T follicular helper cell (primary cell): ENCODE measurements at places on chromosomes 4 and X.

DNA sequence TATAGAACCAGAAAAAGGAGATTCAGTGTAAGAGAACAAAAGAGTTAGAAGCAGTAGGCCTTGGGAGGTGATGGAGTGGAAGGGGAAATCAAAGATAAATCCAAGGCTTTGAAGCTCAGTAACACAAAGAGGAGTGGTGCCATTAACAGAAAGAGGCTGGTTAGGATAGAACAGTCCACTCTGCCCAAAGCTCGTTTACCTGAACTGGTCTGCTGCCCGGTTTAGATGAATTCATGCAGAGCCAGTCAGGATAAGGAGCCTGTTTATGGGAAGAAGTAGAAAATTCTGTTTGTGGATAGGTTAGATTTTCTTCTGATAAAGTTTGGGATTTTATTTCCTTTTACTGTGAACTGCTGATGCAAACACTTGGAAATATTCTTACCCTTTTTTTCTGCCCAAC, 80.6 kb downstream of the HMGB2 start:
- no peak for DNase-seq

- DNase-seq: no peak
Observed at GRCh38 chr4:77367638-77368037, 210.6 kb downstream of the CCNG2 start.

- DNase-seq: no peak
Observed at GRCh38 chrX:18894156-18894555, 89.8 kb downstream of the PHKA2 start.

DNA sequence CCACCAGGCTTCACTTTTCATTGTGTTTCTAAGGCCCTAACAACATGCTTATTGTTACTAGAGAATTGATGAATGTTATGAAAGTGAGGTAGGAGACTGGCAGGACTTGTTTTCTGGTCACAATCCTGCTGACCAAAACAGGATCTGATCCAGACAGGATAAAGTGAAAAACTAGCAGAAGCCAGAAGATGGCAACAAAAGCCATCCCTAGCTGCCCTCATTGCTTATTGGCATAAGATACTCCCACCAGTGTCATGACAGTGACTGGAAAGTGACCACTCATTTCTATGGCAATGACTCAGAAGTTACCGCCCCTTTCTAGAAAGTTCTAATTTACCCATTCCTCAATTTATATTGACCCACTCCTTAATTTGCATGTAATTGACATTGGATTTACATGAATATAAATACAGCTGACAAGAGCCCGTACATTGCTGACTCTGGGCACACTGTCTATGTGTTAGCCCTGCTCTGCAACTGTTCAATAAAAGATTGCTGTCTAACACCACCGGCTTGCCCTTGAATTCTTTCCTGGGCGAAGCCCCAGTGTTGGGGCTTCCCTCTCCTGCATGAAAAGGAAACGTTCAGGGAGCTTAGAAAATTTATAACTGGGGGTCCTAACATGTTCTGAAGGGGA, 30.0 kb upstream of the FGG start:
- no peak for DNase-seq

- DNase-seq: no peak
Observed at GRCh38 chr4:21869978-21870745, 78.4 kb downstream of the KCNIP4 start.

DNA sequence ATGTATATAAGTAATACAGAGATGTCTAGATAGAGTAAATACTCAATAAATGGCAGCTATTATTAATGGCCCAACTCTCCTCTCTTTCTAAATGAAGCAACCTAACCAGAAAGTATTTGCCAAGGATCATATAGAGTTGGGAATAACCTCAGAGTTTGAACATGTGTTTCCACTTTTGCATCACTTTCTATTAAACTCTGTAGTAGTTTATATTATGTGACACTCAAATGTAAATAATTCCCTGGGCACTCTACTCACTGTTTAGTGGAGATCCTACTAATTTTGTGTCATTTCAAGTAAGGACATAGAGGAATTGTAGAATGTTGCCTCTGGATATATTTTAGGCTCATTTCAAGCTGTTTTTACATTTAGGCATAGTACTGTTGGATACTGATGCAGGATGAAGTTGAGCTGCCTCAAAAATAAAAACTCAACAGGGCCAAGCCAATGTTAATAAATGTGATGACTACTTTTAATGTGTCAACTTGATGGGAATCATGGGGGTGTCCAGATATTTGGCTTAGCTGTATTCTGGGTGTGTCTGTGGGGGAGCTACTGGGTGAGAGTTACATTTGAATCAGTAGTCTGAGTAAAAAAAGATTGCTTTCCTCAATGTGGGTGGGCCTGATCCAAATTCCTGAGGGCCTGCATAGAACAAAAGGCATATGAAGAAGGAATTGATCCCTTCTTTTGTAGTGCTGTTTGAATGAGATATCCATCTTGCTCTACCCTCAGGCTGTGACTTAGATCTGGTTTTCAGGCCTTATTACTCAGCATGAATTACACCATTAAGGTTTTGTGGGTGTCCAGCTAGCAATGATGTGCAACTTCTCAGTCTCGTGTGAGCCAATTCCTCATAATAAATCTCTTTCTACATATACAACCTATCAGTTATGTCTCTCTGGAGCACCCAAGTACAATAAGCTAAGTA, 1368.2 kb downstream of the STIM2 start:
- DNase-seq: no peak

DNA sequence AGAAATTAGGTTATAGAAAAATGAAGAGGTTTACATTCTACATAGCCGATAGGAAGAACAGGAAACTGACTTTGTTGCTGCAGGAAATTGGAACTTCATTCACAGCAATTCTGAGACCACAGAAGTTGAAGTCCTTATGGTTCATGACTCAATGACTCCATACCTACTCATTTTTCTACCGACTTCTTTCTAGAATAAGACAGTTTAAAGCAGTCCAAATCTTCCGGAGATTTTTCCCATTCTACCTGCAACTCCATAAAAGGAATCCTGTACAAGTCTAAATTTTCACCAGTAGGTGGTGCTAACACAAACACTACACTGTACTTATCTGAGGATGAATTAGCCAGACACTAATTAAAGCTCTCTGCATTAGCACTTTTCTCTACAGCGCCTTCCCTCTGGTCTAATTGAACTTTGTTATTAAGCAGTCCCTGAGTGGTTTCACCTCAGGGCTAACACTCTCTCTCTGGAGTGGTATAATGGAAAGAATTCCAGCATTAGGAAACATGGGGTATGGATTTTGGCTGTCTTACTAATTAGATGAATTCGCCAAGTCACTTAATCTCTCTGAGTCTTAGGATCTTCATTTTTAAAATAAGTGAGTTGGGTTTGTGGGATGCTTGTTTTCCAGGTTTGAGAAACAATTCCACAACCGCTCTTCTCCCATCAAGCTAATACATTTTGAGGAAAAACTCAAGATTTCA, 167.9 kb downstream of the SMIM20 start:
- DNase-seq: no peak

DNA sequence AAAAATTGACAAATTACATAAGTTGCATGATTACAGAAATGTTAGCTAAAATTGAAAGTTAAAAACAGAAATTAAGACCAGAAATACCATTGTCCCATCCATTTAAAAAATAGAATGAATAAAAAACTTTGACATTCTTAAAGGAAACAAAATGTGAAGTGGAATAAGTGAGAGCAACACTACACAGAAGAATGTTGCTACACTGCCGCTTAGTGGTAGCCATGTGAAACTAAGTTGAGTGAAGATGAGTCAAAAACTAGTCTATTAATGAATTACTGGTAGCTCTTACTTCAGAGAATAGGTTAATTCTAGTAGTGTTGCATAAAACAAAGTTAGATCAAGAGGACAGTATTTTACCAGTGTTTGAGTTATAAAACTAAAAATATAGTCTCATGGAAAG, 571.0 kb upstream of the KLHL4 start:
- DNase-seq: no peak

DNA sequence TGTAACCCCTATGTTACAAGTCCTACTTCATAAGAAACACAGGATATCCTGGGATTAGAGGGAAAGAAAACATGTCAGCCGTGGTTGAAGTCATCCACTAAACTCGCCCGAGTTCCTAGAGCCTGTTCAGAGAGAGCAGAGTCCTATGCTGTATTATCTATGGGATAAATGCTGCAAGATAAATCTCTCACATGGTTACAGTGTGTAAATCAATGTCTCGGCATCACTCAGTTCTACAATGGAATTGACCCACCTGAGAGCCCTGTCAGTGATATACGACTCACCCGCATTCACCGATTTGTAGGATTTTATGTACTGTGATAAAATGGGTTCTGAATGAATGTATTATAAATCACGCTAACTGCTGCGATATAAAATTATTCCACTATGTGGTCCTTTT, 127.8 kb upstream of the ANXA3 start:
- no peak for DNase-seq

DNA sequence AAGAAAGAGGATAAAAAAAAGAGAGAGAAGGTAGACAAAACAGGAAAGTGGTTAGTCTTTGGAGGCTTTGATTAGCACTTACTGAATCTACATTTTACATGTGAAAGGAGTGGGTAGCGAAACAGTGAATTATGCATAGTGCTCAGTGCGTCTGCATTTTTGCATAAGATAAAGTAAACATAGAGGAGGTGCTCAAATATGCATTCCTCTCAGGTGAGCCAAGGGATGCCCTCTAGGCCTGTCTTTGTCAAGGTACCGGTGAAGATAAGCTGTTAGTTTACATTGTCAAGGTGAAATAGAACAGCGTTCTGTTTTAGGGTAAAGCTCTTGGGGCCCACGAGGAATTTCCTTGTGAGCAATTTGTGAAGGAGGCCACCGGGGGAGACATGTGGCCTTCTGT, 260.6 kb downstream of the TRIML1 start:
- DNase-seq: no peak

GRCh38 chrX:150692831-150693724, at the start of gene MTMR1:
TSS of gene MTMR1 (plus strand) at chrX:150693396. CDS start at chrX:150693531, 135 bp downstream.
- DNase-seq: peak; percentile 48

GRCh38 chr4:166501941-166502382, 628.9 kb downstream of the TLL1 start:
- DNase-seq: no peak

GRCh38 chrX:82734140-82734539, 774.0 kb upstream of the POU3F4 start:
- no peak for DNase-seq

DNA sequence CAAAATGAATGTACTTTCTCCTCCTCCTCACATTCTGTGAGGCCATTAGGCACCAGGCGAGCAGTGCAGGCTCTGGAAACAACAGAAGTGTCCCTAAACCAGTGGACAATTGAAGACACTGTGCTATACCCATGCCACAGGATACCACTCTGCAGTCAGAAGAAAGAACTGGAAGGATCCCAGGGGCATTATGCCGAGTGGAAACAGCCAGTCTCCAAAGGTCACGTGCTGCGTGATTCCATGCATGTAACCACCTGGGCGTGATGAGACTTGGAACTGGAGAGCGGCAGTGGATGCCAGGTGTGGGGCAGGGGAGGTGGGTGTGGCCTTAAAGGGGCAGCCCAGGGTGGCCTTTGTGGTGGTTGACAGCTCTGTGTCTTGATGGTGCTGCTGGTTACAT, 139.4 kb downstream of the EVC2 start:
- no peak for DNase-seq

GRCh38 chrX:122244080-122244479, 940.0 kb upstream of the GRIA3 start:
- DNase-seq: no peak

GRCh38 chr4:38672397-38673129, 8.6 kb downstream of the KLF3 start:
- no peak for DNase-seq

DNA sequence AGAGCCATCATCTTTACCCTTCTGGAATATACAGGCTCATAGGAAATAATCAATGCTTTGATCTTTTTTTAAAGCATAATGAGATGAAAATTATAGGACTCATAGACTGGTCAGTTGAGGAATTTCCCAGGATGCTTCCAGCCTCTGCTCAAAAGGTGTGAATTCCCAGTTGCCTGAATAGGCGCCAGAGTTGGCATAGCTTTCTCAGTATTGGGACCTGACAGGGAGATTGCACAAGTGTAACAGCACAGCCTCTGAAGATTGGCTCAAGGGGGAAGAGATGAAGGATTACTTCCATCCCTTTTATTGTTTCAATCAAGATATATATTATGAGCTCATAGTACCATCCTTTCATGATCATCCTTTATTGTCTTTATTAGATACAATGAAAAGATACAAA, 17.9 kb downstream of the TET2 start:
- DNase-seq: no peak

GRCh38 chr4:184318852-184319251, 101.2 kb upstream of the ENPP6 start:
- no peak for DNase-seq

GRCh38 chrX:46770817-46771163, 11.9 kb upstream of the SLC9A7 start:
- DNase-seq: no peak

DNA sequence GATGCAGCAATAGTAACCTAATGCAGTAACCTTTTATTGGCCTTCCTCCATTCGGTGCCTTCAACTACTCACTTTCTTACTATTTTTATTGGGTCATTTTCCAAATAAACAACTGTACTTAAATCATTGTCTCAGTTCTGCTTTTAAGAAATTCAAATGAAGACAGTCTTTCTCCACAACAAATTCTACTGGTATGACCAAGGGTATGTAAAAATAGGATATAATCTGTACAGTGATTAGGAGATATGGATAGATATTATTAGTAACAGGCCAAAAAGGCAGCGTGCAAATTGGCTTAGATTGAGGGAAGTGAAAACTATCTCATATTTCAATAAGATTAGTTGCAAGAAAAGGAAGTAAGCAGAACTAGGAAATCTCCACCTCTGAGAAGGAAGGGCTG, 177.4 kb upstream of the PPP1R2C start:
- DNase-seq: no peak

DNA sequence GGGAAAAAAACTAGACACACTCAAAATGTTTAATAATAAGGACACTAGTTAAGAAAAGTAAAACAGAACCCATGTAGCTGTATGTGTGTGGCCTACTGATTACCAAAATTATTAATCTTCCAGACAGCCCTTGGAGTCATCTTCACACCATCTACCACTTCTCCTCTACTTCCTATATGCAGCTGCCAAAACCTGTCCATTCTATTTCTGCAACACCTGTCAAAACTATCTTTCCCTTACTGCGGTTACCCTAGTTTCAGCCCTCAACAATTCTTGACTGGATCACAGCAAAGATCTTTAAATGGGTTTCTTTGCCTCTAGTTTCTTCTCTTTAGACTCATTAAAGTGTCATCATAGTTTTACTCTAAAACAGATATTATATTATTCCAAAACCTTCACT, 72.6 kb downstream of the GPR82 start:
- no peak for DNase-seq

DNA sequence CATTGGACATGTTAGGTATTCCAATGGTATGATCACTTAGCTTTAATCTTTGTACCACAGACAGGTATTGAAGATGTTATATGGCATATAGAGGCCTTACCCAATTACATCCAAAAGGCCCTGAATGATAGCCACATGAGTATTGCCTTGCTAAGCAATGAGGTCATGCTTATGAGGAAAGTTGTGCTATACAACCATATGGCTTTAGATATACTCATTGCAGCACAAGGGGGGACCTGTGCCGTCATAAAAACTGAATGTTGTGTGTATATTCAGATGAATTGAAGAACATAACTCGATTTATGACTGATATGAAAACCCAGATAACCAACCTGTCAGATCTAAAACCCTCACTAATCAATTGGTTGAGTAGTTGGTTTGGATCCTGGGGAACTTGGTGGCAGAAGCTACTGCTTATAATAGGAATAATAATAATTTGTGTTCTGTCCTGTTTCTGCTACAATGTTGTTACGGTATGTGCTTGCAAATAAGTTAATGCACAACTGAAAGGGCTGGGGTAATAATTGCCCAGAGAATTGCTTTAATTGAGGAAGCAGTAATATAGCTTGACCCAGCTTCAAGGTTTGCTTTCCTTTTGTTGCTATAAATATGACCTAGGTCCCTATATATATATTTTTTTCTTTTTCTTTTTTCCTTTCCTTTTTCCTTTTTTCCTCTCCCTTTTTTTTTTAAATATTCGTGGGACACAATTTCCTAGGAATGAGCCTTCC, 21.5 kb upstream of the CSTF2 start:
- no peak for DNase-seq
